ENCODE measurements at places on chromosomes 7 and 10. TPM values are rescaled to one million over a fixed set of nuclear protein-coding genes. Genes with fewer than 3 reads are reported as not detected.

DNA sequence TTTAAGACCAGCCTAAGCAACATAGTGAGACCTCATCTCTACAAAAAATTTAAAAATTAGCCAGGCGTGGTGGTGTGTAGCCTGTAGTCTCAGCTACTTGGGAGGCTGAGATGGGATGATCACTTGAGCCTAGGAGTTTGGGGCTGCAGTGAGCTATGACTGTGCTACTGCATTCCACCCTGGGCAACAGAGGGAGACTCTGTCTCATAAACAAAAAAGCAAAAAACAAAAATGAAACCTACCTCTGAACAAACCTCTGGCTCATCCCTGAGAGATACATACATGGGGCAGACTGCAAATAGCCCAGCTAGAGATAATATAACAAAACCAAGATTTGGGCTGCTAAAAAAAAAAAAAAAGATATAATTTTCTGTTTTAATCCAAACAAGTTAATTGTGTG lies 19.5 kb downstream of the C10orf67 start:
- H3K36me3 ChIP-seq, result no peaks in the 10 kb centered on the region
- no peaks in the 10 kb centered on the region for H3K27me3 ChIP-seq
- no peak overlapping the region for H3K4me3 ChIP-seq
- DNase-seq, result no peak
- H3K4me1 ChIP-seq, result no peaks in the 10 kb centered on the region

- H3K4me1 ChIP-seq, result no peaks in the 10 kb centered on the region
- H3K27ac ChIP-seq, result no peak overlapping the region
- no peaks in the 10 kb centered on the region for H3K27me3 ChIP-seq
- H3K36me3 ChIP-seq, result no peaks in the 10 kb centered on the region
- H3K4me3 ChIP-seq, result no peak overlapping the region
Measured at GRCh38 chr7:24307326-24307725, 23.3 kb downstream of the NPY start.

DNA sequence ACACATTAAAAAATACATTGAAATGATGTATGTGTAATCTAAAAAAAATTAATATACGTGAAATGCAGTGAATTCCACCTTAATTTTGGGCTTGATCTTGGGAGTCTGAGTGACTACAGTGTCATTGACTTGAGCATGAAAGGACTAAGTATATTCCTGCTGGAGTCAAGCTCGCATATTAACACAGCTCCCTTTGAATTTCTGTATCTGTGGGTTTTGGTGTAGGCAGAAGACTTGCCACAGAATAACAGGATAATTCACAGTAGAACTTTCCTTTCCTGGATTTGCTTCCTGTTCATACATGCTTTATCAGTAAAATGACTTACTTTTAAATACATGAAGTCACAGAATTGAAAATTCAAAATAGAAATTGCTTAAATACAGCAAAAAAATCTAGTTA lies 55.3 kb downstream of the PPP1R9A start:
- H3K4me3 ChIP-seq, result no peak overlapping the region
- no peaks in the 10 kb centered on the region for H3K4me1 ChIP-seq
- DNase-seq, result no peak
- H3K36me3 ChIP-seq, result no peaks in the 10 kb centered on the region
- no peaks in the 10 kb centered on the region for H3K27me3 ChIP-seq

Gene SNCG
- 5.7 TPM for total RNA-seq

Gene SFTPA1
- total RNA-seq, result 13,531 TPM
